CD8-positive, alpha-beta T cell (primary cell): ENCODE measurements at places on chromosomes 2 and 18.

GRCh38 chr2:25685741-25686140 lies 12.4 kb upstream of the DTNB start:
- no peak for DNase-seq

DNA sequence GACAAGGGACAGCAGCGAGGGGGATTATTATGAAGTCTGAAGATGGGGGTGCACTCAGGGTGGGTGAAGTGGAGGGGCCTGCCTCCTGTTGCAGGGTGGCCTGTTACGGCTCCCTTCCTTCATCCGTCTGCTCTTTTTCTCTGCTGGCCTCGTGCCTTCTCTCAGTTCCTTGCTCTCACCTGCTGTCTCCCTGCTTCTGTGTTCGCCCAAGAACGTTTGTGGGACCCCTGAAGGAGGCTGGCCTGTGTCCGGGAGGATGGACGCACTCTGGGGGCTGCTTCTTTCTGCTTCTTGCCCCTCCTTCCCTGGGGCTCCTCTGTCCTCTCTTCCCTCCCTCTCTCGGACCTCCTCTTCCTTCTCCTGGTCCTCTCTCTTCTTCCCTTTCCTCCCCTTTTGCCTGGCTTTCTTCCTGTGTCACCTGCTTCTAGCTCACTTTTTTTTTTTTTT lies 13.8 kb downstream of the MROH2A start:
- no peak for DNase-seq

DNA sequence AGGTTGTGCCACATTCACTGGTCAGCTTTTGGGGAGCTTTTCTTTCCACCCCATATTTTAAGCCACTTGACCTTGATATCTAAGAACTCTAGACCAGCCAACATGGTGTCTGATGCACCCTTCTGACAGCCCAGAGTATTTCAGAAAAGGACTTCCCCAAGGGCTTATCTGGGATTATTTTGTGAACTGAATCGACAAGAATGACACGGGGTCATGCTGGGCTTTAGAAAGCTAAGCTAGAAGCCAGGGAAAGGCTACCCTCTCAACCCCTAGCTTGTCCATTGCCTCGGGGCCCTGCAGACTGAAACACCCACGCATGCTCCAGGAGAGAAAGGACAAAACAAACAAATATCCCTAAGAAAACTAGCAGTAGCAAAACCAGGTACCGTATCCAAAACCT lies 16.0 kb downstream of the SLC4A5 start:
- no peak for DNase-seq

DNA sequence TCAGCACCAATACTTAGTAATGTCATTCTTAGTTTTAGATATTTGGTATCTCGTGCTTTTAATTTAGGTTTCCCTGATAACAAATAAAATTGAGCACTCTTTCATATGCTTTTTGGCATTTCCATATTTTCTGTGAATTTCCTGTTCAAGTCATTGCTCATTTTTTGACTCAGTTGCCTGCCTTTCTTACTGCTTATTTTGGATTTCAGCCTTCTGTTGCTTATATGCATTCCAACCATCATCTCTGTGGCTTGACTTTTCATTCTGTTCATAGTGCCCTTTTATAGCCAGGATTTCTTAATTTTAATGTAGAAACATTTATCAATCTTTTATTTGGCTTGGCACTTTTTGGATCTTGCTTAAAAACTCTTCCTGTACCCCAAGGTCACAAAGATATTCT lies 14.5 kb upstream of the KIF3C start:
- no peak for DNase-seq

GRCh38 chr2:204544961-204545860 lies at the start of gene PARD3B:
TSS of gene PARD3B (plus strand) at chr2:204545475. CDS start at chr2:204546000, 525 bp downstream.
- peak; percentile 29 for DNase-seq

DNA sequence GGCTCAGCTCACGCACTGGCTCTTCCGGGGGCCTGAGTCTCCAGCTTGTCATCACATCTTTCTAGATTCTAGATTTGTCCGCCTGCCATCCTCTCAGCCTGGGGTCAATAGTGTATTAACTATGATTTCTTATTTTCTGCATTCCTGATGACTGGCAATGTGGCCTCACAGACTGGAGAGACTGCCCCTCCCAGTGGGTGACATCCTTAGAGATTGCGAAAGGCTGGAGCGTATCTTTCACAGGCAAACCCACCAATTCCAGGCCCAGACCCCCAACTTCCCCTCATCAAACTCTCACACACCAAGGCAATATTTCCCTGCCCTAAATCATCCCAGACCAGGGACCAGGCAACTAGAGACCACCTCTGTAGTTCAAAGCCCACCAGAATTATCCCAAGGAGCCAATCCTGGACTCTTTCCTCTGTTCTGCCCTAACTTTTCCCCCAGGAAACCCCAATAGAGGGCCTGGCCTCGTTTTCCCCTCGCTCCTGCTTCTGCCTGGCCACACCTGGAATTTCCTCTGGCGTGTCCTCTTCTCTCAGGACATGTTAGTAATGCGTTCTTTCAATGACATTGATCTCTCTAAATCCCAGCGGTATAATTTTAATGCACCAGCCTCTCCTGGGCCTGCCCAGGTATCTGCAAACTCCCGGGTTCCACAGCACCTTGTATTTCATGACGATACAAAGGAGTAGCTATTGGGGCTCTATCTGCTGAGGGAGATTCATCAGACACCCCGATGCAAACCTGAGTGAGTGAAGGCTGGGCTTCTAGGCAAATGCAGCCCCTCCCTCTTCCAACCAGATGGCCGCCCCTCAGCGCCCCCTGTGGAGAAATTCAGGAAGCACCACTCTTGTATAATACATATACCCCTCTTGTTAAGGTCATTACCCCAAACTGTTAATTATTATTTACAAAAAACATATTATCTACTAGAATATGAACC lies 2.4 kb upstream of the KCNF1 start:
- no peak for DNase-seq

- DNase-seq: no peak
Observed at GRCh38 chr2:204362581-204362980, 182.7 kb upstream of the PARD3B start.

- no peak for DNase-seq
Observed at GRCh38 chr18:29251681-29252080, 1074.8 kb upstream of the CDH2 start.

DNA sequence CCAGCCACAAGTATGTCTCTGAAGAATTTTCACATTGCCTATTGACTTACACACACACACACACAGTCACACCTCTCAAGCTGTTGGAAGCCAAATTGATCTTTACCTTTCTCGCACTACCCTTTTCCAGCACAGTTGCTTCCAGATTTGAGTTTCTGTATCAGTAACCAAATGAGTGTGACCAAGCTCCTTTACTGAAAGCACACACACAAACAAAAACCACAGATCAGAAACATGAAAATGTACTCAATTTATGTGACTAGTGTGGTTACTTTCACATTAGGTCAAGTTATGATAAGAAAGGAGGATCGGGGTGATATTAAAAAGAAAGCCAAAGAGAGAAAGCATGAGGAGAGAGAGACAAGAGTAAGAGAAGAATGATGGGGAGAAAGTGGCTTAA lies 993.9 kb upstream of the POU3F3 start:
- no peak for DNase-seq

DNA sequence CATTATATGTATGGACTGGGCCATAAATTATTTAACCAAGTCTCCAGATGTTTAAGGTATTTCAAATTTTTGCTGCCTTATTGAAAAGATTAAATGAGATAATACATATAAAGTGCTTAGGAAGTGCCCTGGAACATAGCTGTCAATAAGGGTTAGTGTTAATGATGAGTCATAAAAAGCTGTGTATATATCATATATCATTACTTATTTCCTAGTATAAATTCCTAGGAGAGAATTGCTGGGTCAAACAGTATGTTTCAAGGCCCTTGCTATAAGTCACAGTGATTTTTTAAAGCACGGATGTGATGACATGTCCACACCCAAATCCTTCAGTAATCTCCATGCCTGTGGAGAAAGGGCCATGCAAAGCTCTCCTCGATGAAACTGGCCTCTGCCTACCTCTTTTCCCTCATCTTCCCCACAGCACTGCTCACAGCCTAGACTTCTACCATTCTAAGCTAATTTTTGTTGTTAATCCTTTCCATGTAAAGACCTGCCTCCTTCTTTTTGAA lies 8.5 kb downstream of the ZNF2 start:
- DNase-seq: no peak
